ENCODE measurements at places on chromosomes 12 and 14.

GRCh38 chr12:46400406-46400805, 27.8 kb upstream of the SLC38A2 start:
- DNase-seq, result no peak

DNA sequence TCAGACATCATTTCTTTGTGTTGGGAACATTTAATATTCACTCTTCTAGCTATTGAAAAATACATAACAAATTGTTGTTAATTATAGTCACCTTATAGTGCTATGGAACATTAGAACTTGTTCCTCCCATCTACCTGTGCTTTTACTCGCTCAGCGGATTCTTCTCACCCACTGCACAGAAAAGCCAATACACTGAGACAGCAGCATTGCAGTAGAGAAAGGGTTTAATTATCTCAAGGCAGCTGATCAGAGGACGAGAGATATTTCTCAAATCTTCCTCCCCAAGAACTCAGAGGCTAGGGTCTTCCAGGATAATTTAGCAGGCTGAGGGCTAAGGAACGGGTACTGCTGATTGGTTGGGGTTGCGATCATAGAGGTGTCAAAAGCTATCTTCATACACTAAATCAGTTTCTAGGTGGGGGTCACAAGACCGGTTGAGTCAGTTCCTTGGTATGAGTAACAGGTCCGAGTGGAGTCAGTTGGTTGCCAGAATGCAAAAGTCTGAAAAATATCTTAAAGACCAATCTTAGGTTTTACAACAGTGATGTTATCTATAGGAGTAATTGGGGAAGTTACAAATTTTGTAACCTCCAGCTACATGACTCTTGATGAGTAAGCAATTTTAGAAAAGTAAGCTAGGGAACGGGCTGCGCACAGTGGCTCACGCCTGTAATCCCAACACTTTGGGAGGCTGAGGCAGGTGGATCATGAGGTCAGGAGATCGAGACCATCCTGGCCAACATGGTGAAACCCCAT, 173.1 kb downstream of the FBXL14 start:
- no peak for DNase-seq

GRCh38 chr12:124722878-124723277, 140.8 kb downstream of the SCARB1 start:
- DNase-seq, result no peak

DNA sequence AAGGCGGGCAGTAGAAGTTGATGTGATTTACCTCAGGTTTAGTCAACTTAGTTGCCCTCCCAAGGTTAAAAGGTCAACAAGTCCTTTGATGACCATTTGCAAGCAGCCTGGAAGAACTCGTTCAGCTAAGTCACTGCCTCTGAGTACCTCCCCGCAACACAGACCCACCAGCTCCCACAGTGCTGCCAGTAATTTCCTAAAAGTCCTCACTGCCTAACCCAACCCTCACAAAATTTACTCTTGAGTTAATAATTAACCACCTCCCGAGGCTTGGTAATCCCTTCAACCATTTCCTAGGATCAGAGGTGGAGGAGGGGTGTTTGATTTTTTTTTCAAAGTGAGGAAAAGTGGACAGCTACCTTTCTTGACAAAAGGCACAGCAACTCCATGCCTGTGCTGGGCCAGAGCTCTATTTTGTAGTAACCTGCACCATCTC, 55.8 kb downstream of the MAP3K9 start:
- no peak for DNase-seq

DNA sequence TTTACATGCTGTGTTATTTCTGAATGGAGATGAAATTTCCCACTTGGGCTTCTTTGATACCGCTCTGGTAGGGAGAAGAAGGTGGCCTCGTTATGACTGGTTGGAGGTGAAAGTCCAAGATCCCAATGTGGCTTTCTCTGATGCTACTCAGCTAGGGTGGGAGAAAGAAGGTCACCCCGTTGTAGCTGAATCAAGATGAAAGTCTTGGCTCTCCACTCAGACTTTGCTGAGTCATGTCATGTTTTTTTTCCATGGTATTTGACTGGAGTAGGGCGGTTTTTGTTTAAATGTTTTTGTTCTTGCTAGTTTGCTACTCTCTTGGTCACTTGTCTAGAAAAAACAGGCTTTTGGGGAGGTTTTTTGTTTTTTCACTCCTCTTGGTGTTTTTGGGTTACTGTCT, 2.4 kb upstream of the PDE6H start:
- no peak for DNase-seq

DNA sequence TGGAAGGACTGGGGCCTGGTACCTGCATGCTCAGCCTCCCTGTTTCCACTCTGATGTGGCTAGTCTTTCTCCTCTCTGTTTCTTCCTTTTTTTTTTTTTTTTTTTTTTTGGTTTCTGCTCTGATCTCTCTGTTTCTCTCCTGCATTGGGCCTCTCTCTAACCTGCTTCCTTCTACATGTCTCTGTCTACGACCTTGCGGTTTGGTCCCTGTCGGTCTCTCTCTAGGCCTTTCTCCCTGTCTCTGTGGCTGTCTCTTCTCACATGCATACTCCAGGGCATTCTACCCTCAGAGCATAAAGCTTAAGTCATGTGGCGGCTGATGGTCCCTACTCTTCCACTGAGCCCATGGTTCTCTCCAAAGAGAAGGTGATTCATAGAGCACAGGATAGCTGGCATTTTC, 1096.6 kb downstream of the BCL11B start:
- DNase-seq, result no peak

GRCh38 chr14:77607741-77608302, 8.6 kb downstream of the SPTLC2 start:
- no peak for DNase-seq

- no peak for DNase-seq
Observed at GRCh38 chr14:69861025-69861569, 18.1 kb upstream of the SMOC1 start.
